ENCODE measurements at places on chromosomes 12 and 14.

- no peak for DNase-seq
Measured at GRCh38 chr12:130514149-130514551, 176.5 kb downstream of the PIWIL1 start.

DNA sequence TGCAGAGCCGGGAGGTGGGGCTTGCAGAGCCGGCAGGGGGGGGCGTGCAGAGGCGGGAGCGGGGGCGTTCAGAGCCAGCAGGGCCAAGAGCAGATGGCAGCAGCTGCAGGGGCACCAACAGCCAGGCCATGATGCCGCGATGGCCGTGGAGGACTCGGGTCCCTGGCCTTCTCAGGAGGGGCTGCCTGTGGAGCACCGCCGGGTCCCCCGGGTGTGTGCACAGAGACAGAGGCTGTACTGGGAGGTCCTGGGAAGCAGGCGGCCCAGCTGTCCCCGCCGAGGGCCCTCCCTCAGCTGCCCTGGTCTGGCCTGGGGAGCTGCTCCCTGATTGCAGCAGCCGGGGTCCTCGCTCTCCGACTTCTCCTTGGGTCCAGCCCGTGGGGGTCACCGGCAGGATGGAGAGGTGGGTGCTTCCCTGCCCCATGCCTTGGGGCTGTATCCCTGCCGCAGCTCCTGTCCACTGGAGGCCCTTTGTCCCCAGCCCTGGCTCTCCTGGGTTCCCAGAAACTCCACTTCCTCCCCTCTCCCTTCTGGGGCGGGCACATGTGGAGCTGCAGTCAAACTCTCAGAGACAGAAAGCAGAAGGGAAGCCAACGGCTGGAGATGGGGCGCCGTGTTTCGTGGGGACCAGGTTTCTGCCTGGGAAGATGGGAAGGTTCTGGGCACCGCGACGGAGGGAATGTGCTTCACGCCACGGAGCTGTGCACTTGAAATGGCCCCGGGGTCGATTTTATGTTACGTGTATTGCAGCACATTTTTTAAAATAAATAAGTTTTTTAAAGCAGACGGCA, 75.8 kb upstream of the GALNT9 start:
- no peak for DNase-seq

DNA sequence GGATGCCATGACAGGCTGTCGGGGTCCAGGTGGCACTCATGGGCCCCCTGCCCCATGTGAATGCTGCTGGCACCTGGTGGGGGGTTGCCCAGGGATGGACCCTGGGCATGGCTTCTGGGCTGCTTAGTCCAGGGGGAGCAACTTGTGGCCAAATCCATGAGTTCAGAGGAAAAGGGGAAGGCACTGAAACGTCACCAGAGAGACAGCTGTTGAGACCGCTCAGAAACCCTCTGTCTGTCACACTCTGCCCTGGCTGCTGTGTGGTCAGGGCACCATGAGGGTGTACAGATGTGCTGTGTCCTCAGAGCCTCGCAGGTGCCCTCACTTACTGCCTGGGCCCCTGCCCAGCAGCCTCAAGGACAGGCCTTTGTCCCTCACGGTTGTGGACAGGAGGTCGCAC, 9.4 kb downstream of the CLBA1 start:
- DNase-seq: no peak

- no peak for DNase-seq
Measured at GRCh38 chr12:122204167-122205052, 901 bp downstream of the B3GNT4 start.

GRCh38 chr12:109968032-109968420, 28.1 kb downstream of the GIT2 start:
- DNase-seq: no peak

DNA sequence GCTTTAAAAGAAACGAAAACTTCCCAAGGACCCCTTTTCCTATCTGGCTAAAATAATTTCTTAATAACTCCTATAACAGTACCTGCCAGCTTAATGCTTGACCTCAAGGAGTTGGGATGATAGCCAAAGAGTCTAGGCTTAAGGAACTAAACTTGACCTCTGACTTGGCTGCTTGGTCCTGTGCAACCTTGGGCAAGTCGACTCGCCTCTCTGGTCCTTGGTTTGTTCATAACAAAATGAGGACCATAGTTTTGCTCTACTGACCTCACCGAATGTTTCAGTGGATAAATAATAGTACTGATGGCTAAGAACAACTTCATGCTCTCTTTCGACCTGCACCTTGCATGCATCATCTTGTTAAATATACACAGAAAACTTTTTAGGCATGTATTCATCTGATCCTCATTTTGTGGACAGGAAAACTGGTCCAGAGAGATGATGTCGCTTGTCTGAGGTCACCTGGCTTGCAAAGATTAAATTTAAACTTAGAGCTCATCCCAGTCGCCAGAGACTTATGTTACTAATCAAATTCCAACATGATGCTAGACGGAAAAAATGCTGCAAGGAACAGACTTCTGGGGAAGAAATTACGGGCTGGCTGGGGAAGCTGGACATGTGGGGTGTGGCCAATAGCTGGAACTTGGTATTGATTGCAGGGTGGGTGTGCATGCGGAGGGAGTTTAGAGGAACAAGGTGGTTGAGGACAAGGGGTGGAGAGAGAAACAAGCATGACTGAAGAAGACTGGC, 38.0 kb upstream of the WSCD2 start:
- DNase-seq: no peak

DNA sequence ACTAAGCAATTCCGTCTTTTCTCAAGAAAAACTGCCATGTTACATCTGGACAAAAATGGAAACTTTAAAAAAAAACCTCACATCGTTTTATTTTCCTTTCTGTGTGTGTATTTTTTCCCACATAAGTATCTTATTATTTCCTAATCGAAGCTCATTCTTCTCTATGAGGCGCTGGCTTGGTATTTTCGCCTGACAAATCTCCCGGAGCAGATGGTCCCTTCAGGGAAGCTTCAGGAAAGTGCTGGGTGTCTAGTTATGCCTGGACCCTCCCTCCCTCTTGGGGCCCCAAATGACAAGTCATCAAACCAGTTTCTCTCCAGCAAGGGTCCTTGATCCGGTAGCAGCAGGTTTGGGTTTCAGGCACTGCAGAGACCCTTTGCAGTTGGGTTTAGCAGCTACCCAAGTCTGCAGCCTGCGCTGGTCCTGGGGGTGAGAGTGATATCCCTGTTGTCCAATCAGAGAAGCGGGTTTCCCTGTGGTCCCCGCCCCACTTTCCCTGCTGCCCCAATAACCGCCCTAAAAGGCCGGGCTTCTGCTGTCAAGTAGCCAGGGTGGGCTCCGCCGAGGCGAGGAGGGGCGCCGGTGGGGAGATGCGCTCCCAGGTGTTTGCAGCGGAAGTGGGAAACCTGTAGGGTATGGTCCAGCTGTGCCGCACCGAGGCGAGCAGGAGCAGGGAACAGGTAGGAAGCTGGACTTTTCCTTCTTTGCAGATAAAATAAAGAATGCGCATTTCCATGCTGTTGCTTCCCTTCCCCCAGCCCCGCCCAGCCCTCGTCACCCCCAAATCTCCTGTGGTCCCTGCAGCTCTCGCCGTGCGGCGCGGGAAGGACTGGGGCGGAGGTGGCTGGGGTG, at the start of gene CNTN1:
CNTN1 (plus strand) TSS at position 527 of the 852 bp plus-strand sequence.
- no peak for DNase-seq

DNA sequence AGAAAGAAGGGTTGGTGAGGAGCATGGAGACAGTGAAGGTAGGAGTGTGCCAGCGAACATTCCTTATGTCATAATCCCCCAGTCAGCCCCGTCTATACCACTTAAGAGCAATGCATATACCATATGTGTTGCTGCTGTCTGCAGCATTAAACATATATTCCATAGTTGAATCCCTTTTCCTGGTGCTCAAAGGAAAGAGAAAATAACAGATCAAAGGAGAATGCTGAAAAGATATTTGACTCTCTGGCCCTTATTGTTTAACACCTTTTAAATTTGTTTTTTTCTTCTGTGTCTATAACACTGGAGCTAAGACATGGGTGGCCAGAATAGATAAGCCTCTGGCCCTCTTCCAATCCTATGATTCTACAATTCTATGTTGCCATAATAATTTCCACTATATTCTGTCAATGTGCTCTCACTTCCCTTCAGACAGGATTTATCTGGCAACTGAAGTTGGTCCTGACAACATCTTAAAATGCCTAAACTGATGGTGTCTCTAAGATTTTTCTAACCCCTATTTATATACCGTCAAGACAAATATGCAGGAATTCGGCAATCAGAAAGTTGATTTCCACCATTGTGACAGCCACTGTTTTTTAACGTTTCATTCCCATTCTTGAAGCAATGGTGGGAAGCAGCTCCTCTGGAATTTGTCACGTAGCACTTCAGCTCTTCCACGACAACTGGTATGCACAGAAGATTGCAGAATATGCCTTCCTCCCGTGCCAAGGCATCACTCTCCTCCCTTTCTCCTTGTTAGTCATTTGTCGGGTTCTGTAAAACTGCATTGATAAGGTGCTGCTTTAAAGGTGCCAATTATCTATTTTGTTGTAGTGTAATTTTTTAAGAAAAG, 204.7 kb downstream of the BCAT1 start:
- no peak for DNase-seq

GRCh38 chr12:52486166-52487105, 6.6 kb downstream of the KRT6A start:
- no peak for DNase-seq

DNA sequence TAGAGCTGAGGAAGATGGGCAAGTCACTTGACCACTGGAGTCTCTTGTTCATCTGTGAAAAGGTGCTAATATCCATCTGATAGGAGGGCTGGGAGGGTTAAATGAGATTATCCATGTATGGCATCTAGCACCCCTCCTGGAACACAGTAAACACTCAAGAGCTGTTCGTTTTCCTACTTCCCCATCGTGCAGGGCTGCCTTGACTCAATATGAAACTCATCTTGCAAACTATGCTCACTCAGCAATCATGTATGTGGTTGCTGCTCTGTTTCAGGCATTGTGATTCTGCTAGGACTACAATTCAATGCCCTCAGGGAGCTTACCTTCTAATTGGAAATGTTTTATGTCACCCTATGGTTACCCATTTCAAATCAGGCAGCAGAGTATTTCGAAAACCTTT, 395.6 kb downstream of the BCAT1 start:
- no peak for DNase-seq

DNA sequence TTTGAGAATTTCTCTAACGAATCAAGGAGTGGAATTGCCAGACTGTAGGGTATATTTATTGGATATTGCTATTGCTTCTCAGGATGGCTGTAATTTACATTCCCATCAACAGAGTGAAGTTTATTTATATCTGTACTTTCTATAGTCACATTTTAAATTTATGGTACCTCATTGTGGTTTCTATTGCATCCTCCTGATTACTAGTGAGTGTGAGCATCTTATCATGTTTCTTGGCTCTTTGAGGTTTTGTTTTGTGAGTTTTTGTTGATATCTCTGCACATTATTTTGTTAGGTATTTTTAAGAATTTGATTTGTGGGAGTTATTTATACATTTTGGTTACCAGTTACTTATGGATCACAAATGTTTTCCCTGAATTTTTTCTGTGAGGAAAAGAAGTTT, 13.9 kb downstream of the DNM1L start:
- no peak for DNase-seq

GRCh38 chr12:94699801-94700200, 49.4 kb upstream of the TMCC3 start:
- DNase-seq: no peak

GRCh38 chr12:47802312-47802711, 17.4 kb downstream of the HDAC7 start:
- DNase-seq: no peak

DNA sequence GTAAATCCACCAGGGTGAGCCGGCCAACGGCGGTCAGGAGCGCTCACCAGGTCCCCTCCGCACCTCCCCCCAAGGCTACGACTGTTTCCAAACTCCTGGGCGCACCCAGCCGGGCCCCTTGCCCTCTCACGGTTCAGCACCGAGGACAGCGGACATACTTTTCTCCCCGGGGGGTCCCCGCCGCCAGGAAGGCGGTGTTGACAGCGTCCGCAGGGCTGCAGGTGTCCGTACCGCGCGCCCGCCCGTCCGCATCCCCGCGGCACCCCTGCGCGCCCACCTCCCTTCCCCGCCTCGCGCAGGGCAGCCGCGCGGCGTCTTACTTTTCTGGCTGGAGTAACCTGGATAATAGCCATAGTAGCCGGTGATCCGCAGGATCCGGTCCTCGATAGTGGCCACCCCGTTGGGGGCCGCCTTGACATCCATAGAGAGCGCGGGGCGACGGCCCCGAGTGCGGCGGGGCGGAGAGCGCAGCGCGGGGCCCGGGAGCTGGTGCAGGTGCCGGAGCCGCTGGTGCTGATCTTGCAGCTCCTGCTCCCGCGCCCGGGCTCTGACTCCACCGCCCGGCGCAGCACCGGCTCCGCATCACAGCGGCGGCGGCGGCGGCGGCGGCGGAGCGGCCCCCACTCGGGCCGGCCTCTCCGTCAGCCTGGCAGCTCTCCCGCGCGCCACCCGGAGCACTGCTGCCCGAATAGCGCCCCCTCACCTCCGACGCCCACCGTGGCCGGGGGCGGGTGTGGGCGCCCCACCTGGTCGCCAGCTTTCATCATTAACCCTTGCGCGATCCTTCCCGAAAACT, at the start of gene SLC35F4:
SLC35F4 (minus strand) TSS at position 690 of the 796 bp plus-strand sequence.
- DNase-seq: no peak

- no peak for DNase-seq
Measured at GRCh38 chr12:43425361-43425760, 126.6 kb downstream of the ADAMTS20 start.
